Upper lobe of right lung (tissue), 1 donor: ENCODE measurements at places on chromosomes 16 and 17. TPM values are rescaled to one million over a fixed set of nuclear protein-coding genes. Genes with fewer than 3 reads are reported as not detected.

DNA sequence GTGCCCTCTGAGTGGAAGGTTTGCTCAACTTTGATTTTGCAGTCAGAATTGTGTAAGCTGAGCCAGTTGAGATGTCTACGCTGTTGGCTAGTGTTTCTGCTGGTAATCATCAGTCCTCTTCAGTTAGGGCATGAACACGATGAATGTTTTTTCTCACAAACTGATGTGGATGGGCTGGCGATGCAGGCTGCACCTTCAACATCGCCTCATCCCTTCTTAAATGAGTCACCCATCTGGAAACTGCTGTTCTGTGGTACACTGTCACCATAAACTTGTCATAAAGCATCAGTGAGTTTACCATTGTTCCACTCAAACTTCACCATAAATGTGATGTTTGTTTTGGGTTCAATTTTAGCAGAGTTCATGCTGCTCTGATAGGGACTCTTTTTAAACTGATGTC, 8.4 kb downstream of the C16orf95 start:
- no peak overlapping the region for H3K27ac ChIP-seq
- H3K4me3 ChIP-seq = no peak overlapping the region
- H3K4me1 ChIP-seq = no peaks in the 10 kb centered on the region
- H3K27me3 ChIP-seq = no peaks in the 10 kb centered on the region
- no peaks in the 10 kb centered on the region for H3K36me3 ChIP-seq

- no peaks in the 10 kb centered on the region for H3K4me1 ChIP-seq
- no peak for DNase-seq
- H3K4me3 ChIP-seq = no peak overlapping the region
- H3K27ac ChIP-seq = no peak overlapping the region
- H3K36me3 ChIP-seq = no peaks in the 10 kb centered on the region
Measured at GRCh38 chr16:26335236-26335853, 643.6 kb downstream of the HS3ST4 start.

Gene PRR29
- total RNA-seq = 0.43 TPM

DNA sequence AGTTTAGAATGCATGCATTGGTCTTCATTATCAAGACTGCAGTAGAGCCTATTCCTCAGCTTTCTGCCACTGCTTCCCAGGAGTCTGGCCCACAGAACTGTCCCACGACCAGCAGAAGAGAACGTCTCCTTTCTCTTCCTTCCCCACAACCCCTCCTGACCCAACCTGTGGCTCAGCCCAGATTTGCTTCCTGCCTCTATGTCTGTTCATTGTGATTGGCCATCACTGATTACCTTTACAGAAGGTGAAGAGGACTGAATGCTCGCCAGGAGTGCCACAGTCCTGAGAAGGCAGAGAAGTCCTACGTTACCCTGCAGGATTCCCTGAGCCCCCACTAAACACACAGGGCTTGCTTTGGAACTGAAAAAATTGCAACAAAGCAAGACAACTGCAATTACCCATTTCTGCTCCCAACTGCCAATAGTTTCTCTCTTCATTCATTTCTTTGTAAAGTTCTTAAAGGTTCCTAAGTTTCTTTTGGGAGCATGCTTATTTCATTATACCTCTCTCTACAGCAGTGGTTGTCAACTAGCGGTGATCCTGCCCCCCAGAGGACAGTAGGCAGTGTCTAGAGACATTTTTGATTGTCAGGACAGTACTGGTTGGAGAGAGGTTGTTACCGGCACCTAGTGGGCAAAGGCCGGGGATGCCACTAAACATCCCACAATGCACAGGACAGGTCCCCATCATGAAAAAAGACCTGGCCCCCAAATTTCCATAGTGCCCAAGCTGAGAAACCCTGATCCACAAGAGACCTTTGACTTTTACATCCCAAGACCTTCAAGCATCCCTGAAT, 4.5 kb upstream of the NAT9 start:
- no peak overlapping the region for H3K4me3 ChIP-seq
- no peaks in the 10 kb centered on the region for H3K27me3 ChIP-seq

GRCh38 chr17:59266745-59267144, 46.4 kb downstream of the GDPD1 start:
- no peaks in the 10 kb centered on the region for H3K27me3 ChIP-seq
- H3K4me3 ChIP-seq = no peak overlapping the region
- H3K4me1 ChIP-seq = no peaks in the 10 kb centered on the region
- no peaks in the 10 kb centered on the region for H3K36me3 ChIP-seq

GRCh38 chr16:73883841-73884240, 412.8 kb upstream of the PSMD7 start:
- H3K4me1 ChIP-seq = no peaks in the 10 kb centered on the region
- H3K4me3 ChIP-seq = no peak overlapping the region
- no peak for DNase-seq
- H3K36me3 ChIP-seq = no peaks in the 10 kb centered on the region

Gene RAB34
- 63.5 TPM for total RNA-seq

DNA sequence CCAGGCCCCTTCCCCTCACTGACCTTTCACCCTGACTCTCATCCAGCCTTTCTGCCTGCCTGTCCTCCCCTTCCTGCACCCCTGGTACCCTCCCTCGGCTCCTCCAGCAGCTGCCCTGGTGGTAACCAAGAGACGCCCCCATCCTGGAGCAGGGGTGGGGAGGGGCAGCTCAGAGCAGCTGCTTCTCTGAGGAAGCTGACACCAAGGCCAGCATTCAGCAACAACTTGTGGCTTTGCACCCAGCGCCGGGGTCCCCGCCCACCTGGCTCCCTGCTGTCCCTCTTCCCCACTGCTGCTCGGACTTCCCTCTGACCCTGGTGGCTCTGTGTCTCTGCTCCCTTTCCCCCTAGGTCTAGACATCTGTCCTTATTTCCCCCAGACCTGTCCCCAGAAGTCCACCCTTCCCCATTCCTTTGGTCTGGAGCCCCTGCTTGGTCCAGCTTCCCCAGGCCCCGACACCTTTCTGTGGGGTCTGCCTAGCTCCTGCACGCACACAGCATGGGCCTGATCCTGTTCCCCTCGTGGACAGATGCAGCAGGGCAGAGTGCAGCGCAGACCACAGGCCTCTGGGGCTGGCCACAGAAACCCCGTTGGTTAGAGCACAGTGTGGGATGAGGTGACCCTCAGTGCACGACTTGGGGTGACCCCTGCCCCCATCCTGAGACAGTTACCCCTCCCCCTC, 1.2 kb upstream of the ATP2A1 start:
- no peak overlapping the region for H3K4me3 ChIP-seq
- DNase-seq = no peak
- peaks cover 6% of the 10 kb centered on the region for H3K36me3 ChIP-seq
- H3K27me3 ChIP-seq = peaks cover 3% of the 10 kb centered on the region

Gene OR4D2
- total RNA-seq = not detected

Gene NLRC3
- total RNA-seq = 5.5 TPM

- H3K4me1 ChIP-seq = no peaks in the 10 kb centered on the region
Measured at GRCh38 chr16:88013091-88013609, 61.9 kb downstream of the BANP start.

Gene ASGR2
- 1.3 TPM for total RNA-seq

GRCh38 chr17:78619334-78619733, 42.1 kb upstream of the DNAH17 start:
- DNase-seq = no peak
- no peaks in the 10 kb centered on the region for H3K4me1 ChIP-seq
- no peaks in the 10 kb centered on the region for H3K36me3 ChIP-seq
- H3K4me3 ChIP-seq = no peak overlapping the region
- H3K27ac ChIP-seq = no peak overlapping the region

DNA sequence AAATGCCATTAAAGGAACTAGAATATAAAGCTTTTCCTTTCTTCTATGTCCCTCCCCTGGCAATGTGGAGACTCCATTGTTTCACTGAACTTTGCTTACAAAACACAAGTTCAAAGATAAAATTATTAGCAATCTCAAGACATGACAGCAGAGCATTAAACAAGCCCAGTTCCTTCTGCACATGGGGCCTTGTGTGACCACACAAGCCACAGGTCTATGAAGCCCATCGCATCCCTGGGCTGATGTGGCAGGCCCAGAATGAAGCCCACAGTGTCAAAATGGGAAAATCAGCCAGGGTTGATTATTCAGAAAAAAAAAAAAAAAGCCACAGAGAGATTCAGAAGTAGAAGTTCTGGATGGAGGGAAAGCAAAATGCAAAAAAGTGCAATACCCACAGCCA, 12.9 kb upstream of the SLC39A11 start:
- DNase-seq = no peak
- no peak overlapping the region for H3K4me3 ChIP-seq
- no peaks in the 10 kb centered on the region for H3K4me1 ChIP-seq
- H3K27ac ChIP-seq = no peak overlapping the region
- no peaks in the 10 kb centered on the region for H3K36me3 ChIP-seq
- H3K27me3 ChIP-seq = no peaks in the 10 kb centered on the region

GRCh38 chr17:82963104-82963950, 116.1 kb upstream of the METRNL start:
- peak overlapping the region; percentile 17 for H3K4me3 ChIP-seq
- no peaks in the 10 kb centered on the region for H3K36me3 ChIP-seq
- no peak overlapping the region for H3K27ac ChIP-seq

- H3K27ac ChIP-seq = no peak overlapping the region
- H3K4me1 ChIP-seq = no peaks in the 10 kb centered on the region
- no peak for DNase-seq
- no peaks in the 10 kb centered on the region for H3K36me3 ChIP-seq
- no peak overlapping the region for H3K4me3 ChIP-seq
Measured at GRCh38 chr17:67555855-67556254, 161.9 kb upstream of the NOL11 start.

- H3K27me3 ChIP-seq = peaks cover 58% of the 10 kb centered on the region
- H3K4me1 ChIP-seq = peaks cover 42% of the 10 kb centered on the region
- no peak overlapping the region for H3K27ac ChIP-seq
- H3K36me3 ChIP-seq = no peaks in the 10 kb centered on the region
Measured at GRCh38 chr17:76075364-76076145, 974 bp downstream of the GALR2 start.

Gene MT1A
- total RNA-seq = 4.9 TPM

DNA sequence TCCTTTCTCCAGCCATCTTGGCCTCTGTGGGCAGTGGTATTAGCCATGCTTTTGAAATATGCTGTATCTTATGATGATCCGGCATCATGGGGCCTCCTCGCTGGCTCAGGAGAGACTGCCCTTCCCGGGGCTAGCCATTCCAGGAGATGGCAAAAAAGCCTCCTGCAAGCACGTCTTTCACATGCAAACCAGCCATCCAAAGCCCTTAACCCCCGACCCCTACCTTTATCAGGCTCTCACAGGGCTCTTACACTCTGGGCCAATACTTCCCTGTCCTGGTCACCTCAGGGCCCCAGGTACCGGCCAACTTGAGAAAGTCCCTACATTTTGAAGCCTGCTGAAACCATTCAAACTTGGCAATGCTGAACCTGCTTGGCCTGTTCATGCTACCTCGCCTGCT, 36.4 kb downstream of the MYH13 start:
- H3K27me3 ChIP-seq = no peaks in the 10 kb centered on the region
- H3K4me3 ChIP-seq = no peak overlapping the region
- H3K27ac ChIP-seq = no peak overlapping the region

Gene DHRS7C
- not detected for total RNA-seq

GRCh38 chr17:1039123-1039507, 42.2 kb downstream of the TIMM22 start:
- peaks cover 20% of the 10 kb centered on the region for H3K4me1 ChIP-seq
- H3K27me3 ChIP-seq = no peaks in the 10 kb centered on the region
- H3K36me3 ChIP-seq = peaks cover 10% of the 10 kb centered on the region
- no peak for DNase-seq
- H3K27ac ChIP-seq = peak overlapping the region; percentile 81

GRCh38 chr17:42055496-42055895, 5.1 kb upstream of the C17orf113 start:
- H3K4me3 ChIP-seq = no peak overlapping the region
- no peak overlapping the region for H3K27ac ChIP-seq
- DNase-seq = no peak
- no peaks in the 10 kb centered on the region for H3K36me3 ChIP-seq
- peaks cover 4% of the 10 kb centered on the region for H3K4me1 ChIP-seq

Gene UNC119
- total RNA-seq = 22.7 TPM

DNA sequence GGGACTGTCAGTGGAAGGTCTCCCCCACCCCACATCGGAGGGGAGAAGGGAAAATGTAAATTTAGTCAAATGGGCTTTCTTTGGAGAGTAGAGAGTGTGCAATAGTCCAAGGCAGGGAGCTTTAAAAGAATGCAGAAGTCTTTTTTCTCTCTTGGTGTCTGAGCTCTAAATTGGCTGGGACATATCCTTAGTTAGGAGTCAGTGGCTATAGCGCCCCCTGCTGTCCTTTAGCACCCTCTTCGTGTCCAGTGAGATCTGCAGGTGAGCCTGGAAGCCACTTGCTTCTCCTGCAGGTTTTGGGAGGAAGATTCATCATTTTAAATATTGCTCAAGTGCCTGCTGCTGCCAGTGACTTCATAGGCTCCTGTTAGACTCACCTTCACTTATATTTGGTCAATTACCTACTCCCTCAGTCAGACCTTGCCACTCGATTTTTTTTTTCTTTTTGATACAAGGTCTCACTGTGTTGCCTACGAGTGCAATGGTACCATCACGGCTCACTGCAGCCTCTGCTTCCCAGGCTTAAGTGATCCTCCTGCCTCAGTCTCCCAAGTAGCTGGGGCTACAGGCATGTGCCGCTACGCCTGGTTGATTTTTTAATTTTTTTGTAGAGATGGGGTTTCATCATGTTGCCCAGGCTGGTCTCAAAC, 174.8 kb downstream of the PRKCB start:
- no peaks in the 10 kb centered on the region for H3K27me3 ChIP-seq
- DNase-seq = peak; percentile 79
- H3K4me3 ChIP-seq = no peak overlapping the region
- no peaks in the 10 kb centered on the region for H3K36me3 ChIP-seq

Gene KRT35
- not detected for total RNA-seq

Gene SLC9A5
- 2.4 TPM for total RNA-seq

GRCh38 chr16:56352351-56353053, 72.8 kb downstream of the AMFR start:
- DNase-seq = peak; percentile 55
- no peaks in the 10 kb centered on the region for H3K27me3 ChIP-seq
- no peak overlapping the region for H3K27ac ChIP-seq
- H3K36me3 ChIP-seq = no peaks in the 10 kb centered on the region

Gene HASPIN
- total RNA-seq = 0.41 TPM

GRCh38 chr16:2962334-2963073, 1.6 kb upstream of the KREMEN2 start:
- peaks cover 83% of the 10 kb centered on the region for H3K27me3 ChIP-seq
- H3K4me3 ChIP-seq = no peak overlapping the region
- no peaks in the 10 kb centered on the region for H3K36me3 ChIP-seq
- peaks cover 28% of the 10 kb centered on the region for H3K4me1 ChIP-seq

DNA sequence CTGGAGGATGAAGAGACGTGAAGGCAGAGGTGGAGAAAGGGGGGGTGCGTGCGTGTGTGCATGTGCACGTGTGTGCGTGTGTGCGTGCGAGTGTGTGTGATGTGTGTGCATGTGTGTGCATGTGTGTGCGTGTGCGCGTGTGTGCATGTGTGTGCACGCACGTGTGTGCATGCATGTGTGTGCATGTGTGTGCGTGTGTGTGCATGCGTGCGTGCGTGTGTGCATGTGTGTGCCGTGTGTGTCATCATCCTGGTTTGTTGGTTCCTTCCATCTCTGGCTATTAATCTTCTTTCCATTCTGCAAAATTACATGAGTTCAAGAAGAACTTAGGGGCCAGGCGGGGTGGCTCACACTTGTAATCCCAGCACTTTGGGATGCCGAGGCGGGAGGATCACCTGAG, 17.0 kb upstream of the RPL38 start:
- H3K27ac ChIP-seq = no peak overlapping the region
- H3K4me1 ChIP-seq = no peaks in the 10 kb centered on the region
- H3K36me3 ChIP-seq = no peaks in the 10 kb centered on the region

GRCh38 chr17:49260011-49260816, 29.6 kb upstream of the PHOSPHO1 start:
- H3K4me1 ChIP-seq = peaks cover 5% of the 10 kb centered on the region
- no peaks in the 10 kb centered on the region for H3K36me3 ChIP-seq
- peak overlapping the region; percentile 78 for H3K27ac ChIP-seq
- H3K27me3 ChIP-seq = no peaks in the 10 kb centered on the region

- no peaks in the 10 kb centered on the region for H3K27me3 ChIP-seq
- H3K4me1 ChIP-seq = peaks cover 8% of the 10 kb centered on the region
- no peak overlapping the region for H3K27ac ChIP-seq
- DNase-seq = no peak
- H3K4me3 ChIP-seq = no peak overlapping the region
- no peaks in the 10 kb centered on the region for H3K36me3 ChIP-seq
Measured at GRCh38 chr16:87552772-87553573, 49.3 kb upstream of the JPH3 start.
